ENCODE measurements at places on chromosomes 5 and 9.

DNA sequence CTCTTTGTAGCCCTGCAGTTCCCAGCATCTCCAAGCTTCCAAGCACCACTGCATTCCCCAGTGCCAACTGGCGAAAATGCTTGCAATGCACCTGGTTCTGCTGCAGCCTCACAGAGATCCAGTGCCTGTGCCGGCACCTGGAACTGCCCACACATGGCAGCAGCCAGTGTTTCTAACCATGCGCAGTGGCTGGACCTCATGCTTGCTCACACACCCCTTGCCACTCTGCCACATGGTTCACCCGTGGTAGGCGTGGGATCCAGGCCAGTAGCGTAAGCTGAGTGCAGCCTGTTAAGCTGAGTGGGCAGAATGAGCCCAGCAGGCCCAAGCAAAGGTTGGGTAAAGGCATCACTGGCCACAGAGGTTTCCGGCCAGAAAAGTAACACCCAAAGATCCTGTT lies 214.1 kb upstream of the VLDLR start:
- DNase-seq = no peak

- no peak for DNase-seq
These were observed 195.4 kb downstream of the ADAMTS12 start for GRCh38 chr5:33696411-33696810.

DNA sequence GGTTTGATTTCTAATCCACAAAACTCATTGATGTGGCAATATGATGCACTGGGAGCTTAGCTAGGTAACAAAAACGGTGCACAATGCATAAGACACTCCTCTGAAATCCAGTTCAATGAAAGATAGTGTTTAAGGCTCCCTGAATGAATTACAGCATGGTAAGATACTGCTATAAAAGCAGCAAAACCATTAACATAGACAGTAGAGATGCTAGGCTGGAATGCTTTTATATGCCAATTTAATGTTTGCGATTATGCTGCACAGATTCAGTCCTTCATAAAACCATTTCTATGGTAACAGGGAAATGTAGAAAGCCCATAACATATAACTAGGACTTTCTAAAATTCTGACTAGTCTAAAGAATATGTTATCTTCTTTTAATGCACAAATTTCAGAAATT lies 180.8 kb upstream of the NUDT12 start:
- DNase-seq = no peak

DNA sequence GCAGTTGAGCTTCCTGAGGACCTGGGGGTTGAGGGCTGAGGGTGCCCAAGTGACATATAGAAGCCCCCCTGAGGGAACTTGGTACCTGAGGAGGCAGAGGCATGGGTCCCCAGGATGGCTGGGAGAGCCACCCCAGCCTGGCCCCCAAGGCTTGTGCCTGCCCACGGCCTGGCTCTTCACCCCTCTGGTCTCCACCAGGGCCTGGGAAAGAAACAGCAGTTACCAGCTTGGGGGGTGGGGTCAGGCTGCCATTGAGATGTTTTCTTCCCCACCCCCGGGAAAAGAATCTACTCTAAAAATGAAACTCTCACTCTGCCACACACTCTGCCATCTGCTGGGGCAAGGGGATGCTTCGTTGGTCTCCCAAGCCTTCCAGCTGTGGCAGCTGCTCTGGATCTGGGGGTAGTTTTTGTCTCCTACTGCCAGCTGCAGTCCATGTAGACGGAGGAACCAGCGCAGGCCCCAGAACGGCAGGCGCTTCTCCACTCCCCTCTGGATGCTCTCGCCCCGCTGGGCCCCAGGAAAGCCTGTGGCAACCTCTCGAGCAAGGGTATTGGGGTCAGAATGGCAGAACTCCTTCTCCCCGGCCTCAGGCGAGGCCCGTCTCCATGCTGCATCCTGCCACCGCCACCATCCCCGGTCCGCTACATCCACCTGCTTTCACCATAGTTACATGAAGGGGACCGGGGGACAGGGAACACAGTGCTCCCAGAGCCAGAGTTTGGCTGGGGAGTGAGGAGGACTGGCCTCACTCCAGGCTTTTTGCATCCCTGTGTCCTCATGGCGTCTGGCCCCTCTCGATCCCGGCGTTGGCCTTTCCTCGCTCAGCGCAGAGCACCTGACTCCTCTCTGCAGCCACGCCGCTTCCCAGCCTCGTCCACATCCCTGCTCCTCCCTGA lies 123.5 kb downstream of the DAB2IP start:
- no peak for DNase-seq

DNA sequence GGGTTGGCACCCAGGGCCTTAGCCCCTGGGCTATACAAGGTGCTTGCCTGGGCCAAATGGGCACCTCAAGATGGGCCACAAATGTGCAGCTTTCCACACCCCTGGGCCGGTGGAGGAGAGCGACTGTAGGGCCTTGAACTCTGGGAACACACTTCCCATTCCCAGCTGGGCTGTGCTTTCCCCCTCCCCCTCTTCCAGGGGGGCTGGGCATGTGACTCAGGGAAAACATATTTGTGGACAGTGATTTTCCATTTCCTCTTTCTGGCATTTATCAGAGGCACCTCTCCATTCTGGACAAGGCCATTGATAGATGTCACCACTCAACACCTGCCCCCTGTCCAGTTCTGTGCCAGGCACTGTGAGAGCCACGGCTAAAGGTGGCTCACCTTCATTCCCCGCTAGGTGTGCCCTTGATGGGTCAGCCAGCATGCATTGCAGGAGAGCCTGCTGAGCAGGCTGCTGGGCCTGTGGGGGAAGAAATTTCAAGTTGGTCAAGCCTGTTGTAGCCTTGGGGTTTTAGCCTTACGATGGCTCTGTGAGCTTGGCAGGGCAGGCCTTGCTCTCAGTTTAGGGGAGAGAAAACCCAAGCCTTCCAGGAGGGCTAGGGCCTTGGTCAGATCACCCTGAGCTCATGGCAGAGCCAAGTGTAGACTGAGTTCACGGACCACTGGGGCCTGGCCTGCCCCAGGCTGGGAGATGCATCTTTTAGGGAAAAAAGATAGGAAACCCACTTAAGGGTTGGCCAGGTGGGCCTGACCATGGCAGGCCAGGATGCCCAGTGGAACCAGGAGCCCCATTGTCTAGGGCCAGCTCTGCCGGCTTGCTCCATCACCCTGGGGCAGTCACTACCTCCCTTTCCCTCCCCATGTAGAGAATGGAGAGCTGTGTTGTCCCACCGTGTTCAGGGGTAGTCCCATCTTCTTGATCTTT lies 113.9 kb downstream of the DAB2IP start:
- DNase-seq = no peak

- DNase-seq = no peak
These were observed 60.4 kb downstream of the ERBIN start for GRCh38 chr5:65986796-65987195.

- no peak for DNase-seq
These were observed 114.5 kb downstream of the SLC25A46 start for GRCh38 chr5:110853267-110853666.

GRCh38 chr9:68781928-68782327 lies 76.9 kb downstream of the PIP5K1B start:
- DNase-seq = no peak

DNA sequence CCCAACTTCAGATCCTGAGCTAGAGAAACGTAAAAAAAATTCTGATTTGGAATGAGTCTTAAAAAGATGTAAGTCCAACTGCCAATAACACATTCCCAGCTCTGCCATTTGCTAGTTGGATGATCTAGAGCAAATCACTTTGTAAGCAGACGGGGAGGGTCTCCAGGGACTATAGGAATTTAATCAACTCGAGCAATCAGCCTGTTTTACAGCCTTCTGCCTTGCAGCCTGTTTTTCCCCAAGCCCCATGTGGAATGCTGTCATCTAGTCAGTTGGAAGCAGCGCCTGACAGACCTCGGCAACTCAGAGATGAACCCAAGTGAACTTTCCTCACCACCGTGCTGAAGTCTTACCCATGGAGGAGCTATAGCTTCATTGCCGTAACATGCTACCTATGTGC lies 34.8 kb upstream of the HRH2 start:
- DNase-seq = no peak

GRCh38 chr9:75130621-75131230 lies 42.4 kb downstream of the OSTF1 start:
- DNase-seq = no peak

DNA sequence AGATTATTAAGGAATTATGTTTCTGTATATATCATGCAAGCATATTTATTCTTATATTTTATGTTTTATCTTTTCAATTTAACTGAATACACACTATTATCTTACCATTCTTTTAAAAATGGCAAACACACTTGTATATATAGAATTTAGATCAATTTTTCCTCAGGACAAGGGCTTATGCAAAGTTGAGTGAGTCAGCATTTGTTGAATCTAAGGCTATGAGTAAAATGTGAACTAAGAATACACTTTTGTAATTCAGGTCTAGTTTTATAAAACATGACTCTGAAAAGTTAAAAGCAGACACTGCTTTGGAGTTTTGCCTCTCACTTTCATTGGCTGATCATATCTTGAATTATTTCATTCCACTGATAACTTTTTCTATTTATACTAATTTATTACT lies 127.8 kb downstream of the FOCAD start:
- DNase-seq = no peak

DNA sequence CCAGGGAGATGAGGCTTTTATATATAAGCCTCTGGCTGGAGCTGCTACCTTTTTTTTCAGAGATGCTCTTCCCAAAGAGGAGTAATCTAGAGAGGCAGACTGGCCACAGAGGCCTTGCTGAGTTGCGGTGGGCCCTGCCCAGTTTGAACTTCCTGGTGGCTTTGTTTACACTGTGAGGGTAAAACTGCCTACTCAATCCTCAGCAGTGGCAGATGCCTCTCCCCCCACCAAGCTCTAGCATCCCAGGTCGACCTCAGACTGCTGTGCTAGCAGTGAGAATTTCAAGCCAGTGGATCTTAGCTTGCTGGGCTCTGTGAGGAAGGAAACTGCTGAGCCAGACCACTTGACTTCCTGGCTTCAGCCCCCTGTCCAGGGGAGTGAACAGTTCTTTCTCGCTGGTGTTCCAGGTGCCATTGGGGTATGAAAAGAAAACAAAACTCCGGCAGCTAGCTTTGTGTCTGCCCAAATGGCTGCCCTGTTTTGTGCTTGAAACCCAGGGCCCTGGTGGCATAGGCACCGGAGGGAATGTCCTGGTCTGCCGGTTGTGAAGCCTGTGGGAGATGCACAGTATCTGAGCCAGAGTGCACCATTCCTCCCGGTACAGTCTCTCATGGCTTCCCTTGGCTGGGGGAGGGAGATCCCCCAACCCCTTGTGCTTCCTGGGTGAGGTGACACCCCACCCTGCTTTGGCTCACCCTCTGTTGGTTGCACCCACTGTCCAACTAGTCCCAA lies 219.5 kb upstream of the IZUMO3 start:
- no peak for DNase-seq

GRCh38 chr9:127065592-127065991 lies 56.8 kb downstream of the ANGPTL2 start:
- DNase-seq = no peak

DNA sequence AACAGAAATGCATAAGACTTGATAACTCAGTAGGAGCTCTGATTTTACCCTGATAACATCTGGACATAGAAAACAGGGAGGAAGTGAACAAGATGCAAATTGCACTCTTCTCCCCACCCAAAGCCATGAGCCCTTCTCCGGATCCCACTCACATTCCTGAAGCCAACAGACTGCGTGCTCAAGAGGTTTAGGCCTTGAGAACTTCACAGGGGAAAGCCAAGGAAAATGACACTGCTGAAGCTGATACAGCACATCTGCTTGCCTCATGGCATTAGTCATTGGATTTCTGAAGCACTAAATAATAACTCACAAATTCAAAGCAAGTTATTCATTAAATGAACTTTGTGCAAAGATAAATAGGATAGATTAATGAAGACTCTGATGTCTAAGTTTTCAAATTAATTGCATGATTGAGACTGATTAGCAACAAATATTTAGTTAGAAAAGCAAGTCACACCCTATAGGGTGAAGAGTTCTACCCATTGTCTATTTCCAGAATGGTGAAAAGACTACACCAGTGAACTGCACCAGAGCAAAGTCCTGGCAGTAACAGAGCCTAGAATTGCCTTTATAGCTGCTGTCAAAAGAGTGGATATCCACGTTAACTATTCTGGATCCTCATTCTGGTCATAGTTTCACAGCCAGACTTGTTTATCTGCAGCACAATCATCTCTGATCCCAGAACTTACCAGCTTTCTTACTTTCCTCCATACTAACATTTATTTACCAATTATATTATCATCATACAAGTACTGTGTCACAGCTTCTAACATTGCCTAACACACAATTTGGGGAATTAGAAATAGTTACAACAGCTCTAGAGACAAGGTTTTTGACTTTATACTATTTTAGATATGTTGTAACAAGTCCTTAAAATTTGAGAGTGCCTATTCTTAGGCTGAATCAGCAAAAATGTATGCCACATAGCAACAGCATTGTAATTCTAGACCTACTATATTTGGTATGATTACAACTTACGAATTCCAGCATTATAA lies 432.1 kb upstream of the RGMB start:
- DNase-seq = no peak

DNA sequence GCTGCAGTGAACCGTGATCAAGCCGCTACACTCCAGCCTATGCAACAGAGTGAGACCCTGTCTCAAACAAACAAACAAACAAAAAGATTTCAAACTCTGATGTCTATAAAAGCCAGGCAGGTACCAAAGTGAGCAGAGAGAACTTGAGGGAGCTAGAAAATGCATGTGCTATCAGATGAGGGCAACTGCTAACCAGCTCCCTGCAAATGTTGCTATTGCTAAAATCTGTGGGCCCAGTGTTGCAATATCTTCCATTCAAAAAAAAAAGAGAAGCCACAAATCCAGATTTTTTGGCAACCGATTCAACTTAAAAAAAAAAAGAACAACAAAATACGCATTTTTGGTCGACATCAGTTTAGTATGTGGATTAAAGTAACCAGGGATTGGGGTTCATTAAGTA lies 5.5 kb downstream of the UBE2D2 start:
- no peak for DNase-seq

GRCh38 chr5:56066931-56067450 lies 72.2 kb upstream of the IL6ST start:
- DNase-seq = no peak

DNA sequence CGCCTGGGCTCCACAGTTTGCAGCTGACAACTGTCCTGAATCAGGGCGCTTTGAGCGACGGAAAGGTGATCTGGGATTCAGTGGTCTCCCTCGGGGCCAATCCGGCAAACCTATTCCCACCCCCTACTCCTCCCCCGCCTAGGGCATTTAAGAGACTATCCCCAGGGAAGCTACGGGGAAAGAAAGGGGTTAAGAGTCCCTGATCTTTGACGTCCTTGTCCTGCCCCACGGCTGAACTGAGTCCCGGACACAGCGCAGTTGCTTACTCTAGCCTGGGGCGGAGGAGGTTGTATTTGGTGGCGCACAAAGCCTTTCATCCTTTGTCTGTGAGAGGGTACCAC lies 3.4 kb downstream of the RORB start:
- no peak for DNase-seq

GRCh38 chr9:70883963-70884793 lies 237.2 kb downstream of the TRPM3 start:
- DNase-seq = no peak

- DNase-seq = peak; percentile 23
These were observed 157.7 kb upstream of the SLC24A2 start for GRCh38 chr9:19946441-19947109.

- DNase-seq = no peak
These were observed 65.3 kb downstream of the CSNK1A1 start for GRCh38 chr5:149485655-149486615.

GRCh38 chr5:151094852-151095245 lies 14.0 kb upstream of the TNIP1 start:
- no peak for DNase-seq

GRCh38 chr9:26357803-26358344 lies 534.7 kb downstream of the CAAP1 start:
- peak; percentile 7 for DNase-seq

All from NCI-H1092 (cell line).